ENCODE measurements at places on chromosomes 11 and 22. TPM values are rescaled to one million over a fixed set of nuclear protein-coding genes. Genes with fewer than 3 reads are reported as not detected.
A peak's percentile ranks its signal among the peaks of the same experiment; 100 is the strongest.

The CTSD gene
- total RNA-seq = 208 TPM

The SLC35C1 gene
- total RNA-seq = 7.0 TPM

DNA sequence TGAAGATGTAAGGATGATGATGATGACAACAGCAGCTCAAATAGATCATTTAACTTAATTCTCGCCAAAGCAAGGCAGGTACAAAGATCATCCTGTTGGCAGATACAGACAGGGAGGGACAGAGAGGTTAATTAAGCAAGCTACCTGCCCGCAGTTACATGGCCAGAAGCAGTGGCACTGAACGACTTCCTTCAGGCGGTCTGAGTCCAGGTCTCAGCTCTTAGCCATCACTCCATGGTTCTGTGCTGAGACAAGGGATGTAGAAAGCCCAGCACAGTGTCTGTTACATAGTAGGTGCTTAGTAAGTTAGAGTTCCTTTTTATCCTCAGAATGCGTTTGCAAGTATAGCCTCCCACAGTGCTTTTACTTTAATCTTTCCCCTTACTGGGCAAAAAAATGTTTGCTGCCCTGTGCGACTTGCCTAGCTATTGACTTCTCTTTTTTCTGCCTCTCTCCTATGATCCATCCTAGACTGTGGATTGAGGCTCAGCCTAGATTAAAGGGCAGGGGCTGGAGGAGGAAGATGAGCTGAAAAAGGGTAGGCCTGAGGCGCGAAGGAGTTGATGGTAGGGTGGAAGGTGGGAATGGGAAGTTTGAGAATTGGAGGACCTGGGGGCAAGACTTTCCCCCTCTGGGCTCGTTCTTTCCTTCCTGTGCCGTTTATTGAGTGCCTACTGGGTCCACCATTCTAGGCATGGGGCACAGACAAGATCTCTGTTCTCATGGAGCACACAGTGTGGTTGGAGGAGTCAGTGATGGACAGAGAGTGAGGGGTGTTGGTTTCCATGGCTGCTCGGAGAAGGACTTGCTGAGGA, 108.2 kb upstream of the OR4B1 start:
- H3K4me1 ChIP-seq = peaks cover 5% of the 10 kb centered on the region
- peaks cover 4% of the 10 kb centered on the region for H3K36me3 ChIP-seq
- no peak for DNase-seq
- H3K27me3 ChIP-seq = no peaks in the 10 kb centered on the region
- H3K4me3 ChIP-seq = no peak overlapping the region
- H3K27ac ChIP-seq = no peak overlapping the region

The OR8G1 gene
- not detected for total RNA-seq

GRCh38 chr22:26169315-26170111, at the start of gene SEZ6L:
SEZ6L (plus strand) TSS chr22:26169462; CDS start chr22:26169670, 208 bp downstream.
- peaks cover 33% of the 10 kb centered on the region for H3K27me3 ChIP-seq
- no peaks in the 10 kb centered on the region for H3K36me3 ChIP-seq
- no peak within 1 kb of the TSS for H3K27ac ChIP-seq
- H3K4me1 ChIP-seq = peaks cover 4% of the 10 kb centered on the region
- peak within 1 kb of the TSS; percentile 73 for H3K4me3 ChIP-seq

- no peak overlapping the region for H3K27ac ChIP-seq
- no peaks in the 10 kb centered on the region for H3K4me1 ChIP-seq
- peaks cover 4% of the 10 kb centered on the region for H3K27me3 ChIP-seq
- no peak overlapping the region for H3K4me3 ChIP-seq
- H3K36me3 ChIP-seq = no peaks in the 10 kb centered on the region
Measured at GRCh38 chr11:1129143-1129610, 28.6 kb upstream of the MUC5AC start.

GRCh38 chr22:20774882-20775281, 969 bp downstream of the SERPIND1 start:
- peaks cover 5% of the 10 kb centered on the region for H3K4me1 ChIP-seq
- H3K27me3 ChIP-seq = no peaks in the 10 kb centered on the region
- H3K27ac ChIP-seq = no peak overlapping the region
- H3K4me3 ChIP-seq = no peak overlapping the region

DNA sequence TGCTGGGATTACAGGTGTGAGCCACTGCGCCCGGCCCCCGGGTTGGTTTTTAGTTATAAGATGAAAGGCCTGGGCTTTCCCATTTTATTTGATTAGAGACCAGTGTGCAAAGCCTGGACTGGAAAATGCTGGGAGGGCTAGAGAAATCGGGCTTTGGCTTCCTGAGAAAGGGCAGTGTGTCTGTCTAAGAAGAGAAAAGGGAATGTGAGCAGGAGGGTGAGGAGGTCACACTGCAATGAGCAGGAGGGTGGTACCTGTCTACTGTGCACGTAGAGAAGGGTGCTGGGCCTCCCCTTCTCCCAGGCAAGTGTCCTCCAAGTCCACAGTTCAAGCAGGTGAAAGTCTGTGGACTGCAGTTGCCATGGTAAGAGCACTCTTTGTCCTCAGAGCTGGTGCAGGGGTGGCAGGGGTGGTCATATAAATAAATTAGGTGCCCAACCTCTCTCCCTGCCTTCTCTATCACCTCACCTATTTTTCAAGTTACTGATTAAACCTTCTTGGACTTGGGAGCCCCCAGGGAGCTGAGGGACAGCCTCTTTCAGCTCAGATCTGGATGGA, 30.8 kb downstream of the SLC5A1 start:
- DNase-seq = no peak
- peaks cover 6% of the 10 kb centered on the region for H3K27me3 ChIP-seq
- no peaks in the 10 kb centered on the region for H3K4me1 ChIP-seq
- H3K36me3 ChIP-seq = no peaks in the 10 kb centered on the region

DNA sequence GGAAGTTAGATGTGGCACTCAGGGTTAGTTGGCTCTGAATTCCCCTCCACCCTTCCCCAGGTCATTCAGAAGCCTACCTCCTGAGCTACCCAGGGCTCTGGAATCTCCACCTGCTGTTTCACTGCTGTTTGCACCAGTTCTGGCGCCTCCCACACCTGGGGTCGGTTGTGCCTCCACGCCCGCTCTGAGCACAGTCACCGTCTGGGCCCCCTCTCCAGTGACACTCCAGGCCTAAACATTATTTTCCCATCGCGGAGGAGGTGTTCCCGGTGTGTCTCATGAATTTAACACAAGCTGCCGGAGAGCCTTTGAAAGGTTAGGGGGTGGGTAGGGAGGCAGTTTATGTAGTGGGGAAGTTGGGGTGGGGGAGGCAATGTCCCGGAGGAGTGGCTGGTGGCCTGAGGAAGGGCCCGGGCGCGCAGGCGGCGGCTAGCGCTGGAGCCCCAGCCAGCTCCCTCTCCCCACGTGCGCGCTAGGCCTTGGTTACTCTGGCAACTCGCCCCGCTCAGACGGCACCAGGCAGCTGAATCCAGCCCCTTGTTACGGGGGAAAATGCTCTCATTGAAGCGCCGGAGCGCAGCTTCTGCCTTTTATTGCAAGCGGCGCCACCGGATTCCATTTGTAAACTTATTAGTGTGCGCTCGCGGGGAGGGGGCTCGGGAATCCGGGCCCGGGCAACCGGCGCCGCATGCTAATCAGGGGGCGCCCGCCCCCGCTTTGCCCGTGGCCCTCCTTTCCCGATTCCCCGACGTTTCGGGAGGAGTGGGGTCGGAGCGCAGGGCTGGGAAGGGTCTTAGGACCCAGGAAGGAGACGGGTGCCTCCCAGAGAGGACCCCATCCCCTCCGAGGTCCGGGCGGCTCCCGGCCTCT, 52.4 kb downstream of the GRIK4 start:
- peak overlapping the region; percentile 90 for H3K27ac ChIP-seq
- H3K27me3 ChIP-seq = peaks cover 19% of the 10 kb centered on the region
- H3K4me3 ChIP-seq = peak overlapping the region; percentile 62
- H3K36me3 ChIP-seq = no peaks in the 10 kb centered on the region

- peaks cover 4% of the 10 kb centered on the region for H3K4me1 ChIP-seq
- H3K36me3 ChIP-seq = peaks cover 8% of the 10 kb centered on the region
- no peaks in the 10 kb centered on the region for H3K27me3 ChIP-seq
- H3K4me3 ChIP-seq = no peak overlapping the region
Measured at GRCh38 chr11:82832983-82833382, 67.2 kb downstream of the PRCP start.

- no peak for DNase-seq
- no peak overlapping the region for H3K4me3 ChIP-seq
- H3K4me1 ChIP-seq = no peaks in the 10 kb centered on the region
- H3K36me3 ChIP-seq = no peaks in the 10 kb centered on the region
Measured at GRCh38 chr11:106999196-106999595, 19.1 kb downstream of the GUCY1A2 start.

The UCP2 gene
- total RNA-seq = 132 TPM

DNA sequence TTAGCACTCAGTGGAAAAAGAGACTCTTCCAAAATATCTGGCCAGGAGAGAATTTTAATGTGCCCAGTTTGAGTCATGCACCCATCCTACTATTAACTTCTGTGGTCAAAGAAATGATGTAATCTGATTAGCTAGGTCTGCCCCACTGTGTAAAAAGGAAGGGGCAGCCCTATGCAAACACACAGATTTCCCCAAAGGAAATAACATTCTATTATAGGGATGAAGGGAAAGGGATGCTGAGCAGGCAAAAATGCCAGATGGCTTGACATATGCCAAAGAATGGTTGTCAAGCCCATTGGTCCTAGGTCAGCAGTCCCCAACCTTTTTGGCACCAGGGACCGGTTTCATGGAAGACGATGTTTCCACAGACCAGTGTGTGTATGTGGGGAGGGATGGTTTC, 43.3 kb upstream of the PAK1 start:
- H3K36me3 ChIP-seq = no peaks in the 10 kb centered on the region
- H3K4me1 ChIP-seq = no peaks in the 10 kb centered on the region
- no peak for DNase-seq
- no peaks in the 10 kb centered on the region for H3K27me3 ChIP-seq

DNA sequence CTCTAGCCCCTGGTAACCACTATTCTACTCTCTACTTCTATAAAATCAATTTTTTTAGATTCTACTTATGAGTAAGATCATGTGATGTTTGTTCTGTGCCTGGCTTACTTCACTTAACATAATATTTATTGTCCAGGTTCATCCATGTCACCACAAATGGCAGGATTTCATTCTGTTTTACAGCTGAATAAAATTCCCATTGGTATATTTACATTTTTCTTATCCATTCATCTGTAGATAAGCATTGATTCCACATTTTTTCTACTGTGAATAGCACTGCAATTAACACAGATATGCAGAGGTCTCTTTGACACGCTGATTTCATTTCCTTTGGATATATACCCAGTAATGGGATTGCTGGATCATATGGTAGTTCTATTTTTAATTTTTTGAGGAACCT, 15.8 kb downstream of the SLC25A17 start:
- no peak overlapping the region for H3K4me3 ChIP-seq
- no peaks in the 10 kb centered on the region for H3K27me3 ChIP-seq

GRCh38 chr11:33695051-33695566, 5.5 kb downstream of the C11orf91 start:
- H3K36me3 ChIP-seq = no peaks in the 10 kb centered on the region
- H3K27ac ChIP-seq = peak overlapping the region; percentile 26
- peaks cover 24% of the 10 kb centered on the region for H3K4me1 ChIP-seq
- H3K4me3 ChIP-seq = no peak overlapping the region
- H3K27me3 ChIP-seq = peaks cover 7% of the 10 kb centered on the region

The WNT11 gene
- 0.62 TPM for total RNA-seq

GRCh38 chr11:127445476-127445875, 444.9 kb upstream of the KIRREL3 start:
- H3K27me3 ChIP-seq = no peaks in the 10 kb centered on the region
- DNase-seq = no peak
- no peaks in the 10 kb centered on the region for H3K36me3 ChIP-seq
- no peaks in the 10 kb centered on the region for H3K4me1 ChIP-seq
- no peak overlapping the region for H3K27ac ChIP-seq

- DNase-seq = peak; percentile 86
- no peak overlapping the region for H3K27ac ChIP-seq
- H3K4me3 ChIP-seq = no peak overlapping the region
- peaks cover 48% of the 10 kb centered on the region for H3K4me1 ChIP-seq
- no peaks in the 10 kb centered on the region for H3K36me3 ChIP-seq
- no peaks in the 10 kb centered on the region for H3K27me3 ChIP-seq
Measured at GRCh38 chr11:76769645-76770586, 13.2 kb upstream of the TSKU start.

- H3K4me3 ChIP-seq = peak overlapping the region; percentile 83
- no peak overlapping the region for H3K27ac ChIP-seq
- H3K4me1 ChIP-seq = peaks cover 19% of the 10 kb centered on the region
- H3K36me3 ChIP-seq = no peaks in the 10 kb centered on the region
Measured at GRCh38 chr11:47980907-47981621, 705 bp downstream of the PTPRJ start.
